Activated CD4-positive, alpha-beta T cell treated with anti-CD3 and anti-CD28 coated beads for 4 hours (primary cell): ENCODE measurements at places on chromosomes 11 and 22.

GRCh38 chr11:58926251-58926650 lies 13.0 kb upstream of the GLYATL1 start:
- DNase-seq, result no peak

GRCh38 chr11:31437742-31438435 lies 68.2 kb downstream of the DNAJC24 start:
- no peak for DNase-seq

DNA sequence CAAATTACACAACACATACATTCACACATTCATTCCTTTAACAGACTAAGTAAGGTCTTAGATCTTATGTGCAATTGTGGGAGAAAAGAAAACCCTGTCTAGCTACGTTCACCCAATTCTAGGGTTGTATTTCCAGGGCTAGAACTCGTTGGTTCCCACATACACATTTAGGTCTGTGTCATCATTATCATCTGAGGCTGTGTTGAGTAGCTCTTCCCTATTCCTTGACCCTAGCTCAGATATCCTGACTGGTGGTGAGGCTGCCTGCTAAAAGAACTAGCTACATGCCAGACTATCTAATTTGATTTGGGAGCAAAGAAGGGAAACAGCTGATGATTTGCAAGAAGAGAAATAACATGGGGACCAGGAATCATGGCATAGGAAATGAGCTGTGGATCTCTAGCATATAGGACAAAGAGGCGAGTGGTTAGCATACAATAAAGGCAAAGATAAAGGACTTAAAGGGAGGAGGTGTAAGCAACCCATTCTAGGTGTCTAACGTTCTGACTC lies 27.5 kb upstream of the OR10G7 start:
- no peak for DNase-seq

DNA sequence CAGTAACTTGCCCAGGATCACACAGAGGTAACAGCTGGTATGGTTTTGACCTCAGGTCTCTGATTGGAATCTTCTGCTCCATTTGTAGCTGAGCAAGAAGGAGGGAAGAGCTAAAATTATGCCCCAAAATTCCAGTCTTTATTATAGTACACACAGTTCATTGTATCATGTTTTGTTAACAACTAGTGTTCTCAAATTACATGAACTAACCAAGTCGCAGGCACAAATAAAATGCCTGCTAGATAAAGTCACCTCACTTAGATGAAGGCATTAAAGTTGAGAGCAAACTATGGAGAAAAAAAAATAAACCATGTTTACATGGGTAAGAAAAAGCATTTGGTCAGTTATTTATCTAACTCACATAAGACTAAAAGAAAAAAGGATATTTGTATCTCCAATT lies 58.8 kb downstream of the PDGFD start:
- no peak for DNase-seq

DNA sequence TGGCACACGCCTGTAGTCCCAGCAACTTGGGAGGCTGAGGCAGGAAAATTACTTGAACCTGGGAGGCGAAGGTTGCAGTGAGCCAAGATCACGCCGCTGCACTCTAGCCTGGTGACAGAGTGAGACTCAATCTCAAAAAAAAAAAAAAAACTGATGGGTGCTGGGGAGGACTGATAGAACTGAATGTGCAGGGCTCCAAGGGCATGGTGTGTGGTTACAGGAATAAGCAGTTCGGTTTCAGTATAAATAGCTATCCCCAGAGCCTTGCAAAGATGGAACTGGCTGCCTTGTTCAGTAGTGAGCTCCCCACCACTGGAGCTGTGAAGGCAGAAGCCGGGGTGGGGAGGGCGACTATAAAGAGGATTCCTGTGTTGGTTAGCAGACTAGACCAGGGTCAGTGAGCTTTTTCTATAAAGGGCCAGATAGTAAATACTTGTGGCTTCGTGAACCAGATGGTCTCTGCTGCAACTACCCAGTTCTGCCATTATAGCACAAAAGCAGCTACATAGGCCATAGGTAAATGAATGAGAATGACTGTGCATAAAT lies 5.9 kb downstream of the TOM1 start:
- no peak for DNase-seq

- no peak for DNase-seq
Observed at GRCh38 chr11:73652856-73653559, 6.6 kb downstream of the PLEKHB1 start.

- no peak for DNase-seq
Observed at GRCh38 chr11:60876168-60876485, 8.8 kb downstream of the ZP1 start.

DNA sequence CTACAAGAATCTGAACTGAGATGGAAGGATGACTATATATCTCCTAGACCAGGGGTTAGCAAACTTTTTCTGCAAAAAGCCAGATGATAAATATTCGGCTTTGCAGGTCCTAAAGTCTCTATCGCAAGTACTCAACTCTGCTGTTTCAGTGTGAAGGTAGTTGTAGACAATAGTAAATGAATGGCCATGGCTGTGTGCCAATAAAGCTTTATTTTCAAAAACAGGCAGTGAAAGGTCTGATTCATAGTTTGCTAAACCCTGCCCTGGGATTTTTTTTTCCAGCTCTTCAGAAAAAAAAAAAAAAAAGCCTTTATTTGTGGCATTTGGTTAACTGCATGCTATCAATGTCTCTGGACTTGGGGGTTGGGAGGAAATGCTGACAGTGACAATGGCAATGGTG lies 37.5 kb downstream of the FAM227A start:
- DNase-seq, result no peak
